Aorta (tissue), 5 donors: ENCODE measurements at places on chromosomes 6 and 20. TPM values are rescaled to one million over a fixed set of nuclear protein-coding genes. Genes with fewer than 3 reads are reported as not detected.

DNA sequence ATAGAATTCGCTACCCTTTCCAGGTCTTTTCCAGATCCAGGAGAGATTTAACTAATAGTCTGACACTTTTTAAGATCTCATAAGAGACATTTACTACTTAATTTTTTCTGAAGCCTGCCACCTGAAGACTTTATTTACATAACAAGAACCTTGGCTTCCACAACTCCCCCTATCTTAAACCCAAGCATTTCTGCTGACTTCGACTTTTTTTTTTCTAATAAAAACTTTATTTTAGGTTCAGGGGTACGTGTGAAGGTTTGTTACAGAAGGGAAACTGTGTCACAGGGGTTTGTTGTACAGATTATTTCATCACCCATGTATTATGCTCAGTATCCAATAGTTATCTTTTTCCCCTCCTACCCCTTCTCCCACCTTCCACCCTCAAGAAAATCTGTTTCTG lies 64.9 kb upstream of the OR14J1 start:
- DNase-seq: no peak

NKAIN4 gene
- total RNA-seq: not detected

- no peak for DNase-seq
Measured at GRCh38 chr6:48765352-48765961, 654.5 kb upstream of the PTCHD4 start.

DNA sequence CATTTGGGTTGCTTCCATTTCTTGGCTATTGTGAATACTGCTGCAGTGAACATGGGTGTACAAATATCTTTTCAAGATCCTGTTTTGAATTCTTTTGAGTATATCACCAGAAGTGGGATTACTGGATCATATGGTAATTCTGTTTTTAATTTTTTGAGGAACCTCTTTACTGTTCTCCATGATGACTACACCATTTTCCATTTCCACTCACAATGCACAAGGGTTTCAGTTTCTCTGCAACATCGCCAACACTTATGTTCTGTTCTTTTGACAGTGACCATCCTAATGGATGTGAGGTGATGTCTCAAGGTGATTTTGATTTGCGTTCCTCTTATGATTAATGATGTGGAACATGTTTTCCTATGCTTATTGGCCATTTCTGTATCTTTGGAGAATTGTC lies 214.4 kb upstream of the ZFP64 start:
- no peak for DNase-seq
